ENCODE measurements at places on chromosomes 1 and 21.

- no peak for DNase-seq
Measured at GRCh38 chr1:25031601-25031965, 101.5 kb upstream of the RUNX3 start.

- DNase-seq: no peak
Measured at GRCh38 chr21:45291613-45292398, 4.1 kb upstream of the POFUT2 start.

DNA sequence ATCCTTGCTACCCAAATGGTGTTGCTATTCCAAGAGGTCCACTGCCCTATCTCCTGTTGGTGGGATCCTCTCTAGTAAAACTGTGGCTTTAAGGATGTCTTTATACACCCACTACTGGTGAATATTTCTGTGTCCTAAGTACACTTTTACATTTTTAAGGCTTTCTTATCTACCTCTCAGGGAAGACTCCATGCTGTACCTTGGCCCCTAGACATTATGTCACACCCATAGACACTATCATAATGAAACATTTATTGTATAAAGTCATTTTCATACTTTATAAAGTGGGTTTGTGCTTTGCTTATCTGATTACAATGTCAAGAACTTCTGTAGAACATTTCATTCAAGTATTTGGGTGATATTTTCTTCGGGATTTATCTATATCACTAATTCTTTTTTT lies 270.3 kb upstream of the SNX7 start:
- DNase-seq: no peak

DNA sequence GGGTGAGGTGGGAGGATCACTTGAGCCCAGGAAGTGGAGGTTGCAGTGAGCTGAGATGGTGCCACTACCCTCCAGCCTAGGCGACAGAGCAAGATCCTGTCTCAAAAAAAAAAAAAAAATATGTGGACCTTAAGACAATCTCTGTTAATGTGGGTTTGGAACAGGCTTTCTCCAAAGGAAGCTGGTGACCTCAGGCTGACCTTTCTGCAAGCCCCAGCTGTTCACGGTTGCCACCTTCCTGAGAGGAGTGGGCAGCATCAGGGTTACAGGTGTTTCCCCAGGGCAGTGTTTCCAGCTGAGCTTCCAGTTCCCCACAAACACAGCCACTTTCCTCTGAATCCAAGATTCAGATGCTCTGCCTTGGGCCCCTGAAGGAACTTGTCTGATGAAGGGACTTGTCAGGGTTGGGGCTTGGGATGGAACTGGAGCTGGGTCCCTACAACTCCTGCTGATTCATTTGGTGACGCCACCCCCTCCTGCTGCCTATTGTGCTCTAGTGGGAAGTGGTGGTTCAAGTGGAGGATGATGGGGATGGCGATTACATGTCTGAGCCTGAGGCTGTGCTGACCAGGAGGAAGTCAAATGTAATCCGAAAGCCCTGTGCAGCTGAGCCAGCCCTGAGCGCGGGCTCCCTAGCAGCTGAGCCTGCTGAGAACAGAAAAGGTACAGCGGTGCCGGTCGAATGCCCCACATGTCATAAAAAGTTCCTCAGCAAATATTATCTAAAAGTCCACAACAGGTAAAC lies 1.9 kb downstream of the ZBTB48 start:
- DNase-seq: no peak

- no peak for DNase-seq
Measured at GRCh38 chr1:21586222-21586621, 77.0 kb downstream of the ALPL start.

DNA sequence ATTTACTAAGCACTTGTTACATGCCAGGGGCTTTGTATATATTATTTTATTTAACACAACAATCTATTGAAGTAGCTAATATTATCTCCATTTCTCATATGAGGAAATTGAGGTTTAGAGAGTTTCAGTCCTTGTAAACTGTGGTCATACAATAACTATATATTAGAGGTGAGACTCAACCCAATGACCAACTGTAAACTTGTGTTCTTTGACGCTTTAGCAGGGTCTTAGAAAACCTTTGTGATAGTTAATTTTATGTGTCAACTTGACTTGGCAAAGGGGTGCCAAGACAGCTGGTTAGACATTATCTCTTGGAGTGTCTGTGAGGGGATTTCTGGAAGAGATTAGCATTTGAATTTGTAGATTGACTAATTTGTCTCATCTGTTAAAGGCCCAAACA lies 252.4 kb upstream of the B3GALT2 start:
- no peak for DNase-seq

- peak; percentile 12 for DNase-seq
Measured at GRCh38 chr1:233440951-233441401, 113.5 kb downstream of the MAP3K21 start.

DNA sequence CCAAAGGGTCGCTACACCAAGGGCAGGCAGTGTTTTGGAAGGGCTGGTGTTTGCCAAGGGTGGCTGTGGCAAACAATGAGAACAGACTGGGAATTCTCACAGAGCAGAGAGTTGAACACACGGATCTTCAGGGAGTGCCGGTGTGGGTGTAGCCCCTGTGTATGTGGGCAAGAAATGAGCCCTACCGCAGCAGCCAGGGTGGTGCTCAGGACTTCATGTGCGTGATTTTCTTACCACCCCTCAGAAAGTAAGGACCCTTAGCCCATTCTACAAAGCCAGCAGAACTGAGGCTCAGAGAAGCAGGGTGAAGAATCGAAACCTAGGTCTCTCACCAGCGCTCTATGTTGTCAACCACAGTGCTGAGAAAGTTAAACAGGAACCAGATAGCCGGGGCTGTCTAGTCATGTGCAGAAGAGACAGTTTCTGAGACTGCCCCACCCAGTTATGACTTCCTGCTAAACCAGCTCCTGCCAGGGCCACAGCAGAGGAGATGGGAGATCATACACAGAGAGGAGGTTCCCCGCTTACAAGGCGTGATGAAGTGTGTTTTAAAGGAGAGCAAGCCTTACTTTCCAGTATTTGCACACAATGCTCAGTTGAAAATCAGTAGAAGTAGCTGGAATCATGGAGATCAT lies 21.9 kb upstream of the MORC3 start:
- DNase-seq: no peak

GRCh38 chr1:70906800-70907199 lies 140.8 kb downstream of the PTGER3 start:
- DNase-seq: no peak

DNA sequence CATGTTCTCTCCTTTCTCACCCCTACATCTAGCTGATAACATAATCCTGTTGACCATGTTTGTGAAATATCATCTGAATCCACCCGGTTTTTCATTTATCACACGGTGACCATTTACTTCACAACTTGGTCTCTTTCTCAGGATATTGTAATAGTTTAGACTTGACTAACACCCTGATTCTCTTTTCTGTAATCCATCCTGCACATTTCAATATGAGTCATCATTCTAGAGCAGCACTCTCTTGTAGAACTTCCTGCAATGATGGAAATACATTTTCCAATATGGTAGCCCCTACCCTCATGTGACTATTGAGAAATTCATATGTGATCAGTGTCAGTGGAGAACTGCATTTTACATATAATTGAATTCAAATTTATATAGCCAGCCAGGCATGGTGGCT lies 2.3 kb upstream of the JAM2 start:
- no peak for DNase-seq

GRCh38 chr1:1196431-1197187 lies 9.8 kb downstream of the TNFRSF18 start:
- no peak for DNase-seq

GRCh38 chr1:230186003-230186863 lies 119.2 kb downstream of the GALNT2 start:
- DNase-seq: peak; percentile 70

DNA sequence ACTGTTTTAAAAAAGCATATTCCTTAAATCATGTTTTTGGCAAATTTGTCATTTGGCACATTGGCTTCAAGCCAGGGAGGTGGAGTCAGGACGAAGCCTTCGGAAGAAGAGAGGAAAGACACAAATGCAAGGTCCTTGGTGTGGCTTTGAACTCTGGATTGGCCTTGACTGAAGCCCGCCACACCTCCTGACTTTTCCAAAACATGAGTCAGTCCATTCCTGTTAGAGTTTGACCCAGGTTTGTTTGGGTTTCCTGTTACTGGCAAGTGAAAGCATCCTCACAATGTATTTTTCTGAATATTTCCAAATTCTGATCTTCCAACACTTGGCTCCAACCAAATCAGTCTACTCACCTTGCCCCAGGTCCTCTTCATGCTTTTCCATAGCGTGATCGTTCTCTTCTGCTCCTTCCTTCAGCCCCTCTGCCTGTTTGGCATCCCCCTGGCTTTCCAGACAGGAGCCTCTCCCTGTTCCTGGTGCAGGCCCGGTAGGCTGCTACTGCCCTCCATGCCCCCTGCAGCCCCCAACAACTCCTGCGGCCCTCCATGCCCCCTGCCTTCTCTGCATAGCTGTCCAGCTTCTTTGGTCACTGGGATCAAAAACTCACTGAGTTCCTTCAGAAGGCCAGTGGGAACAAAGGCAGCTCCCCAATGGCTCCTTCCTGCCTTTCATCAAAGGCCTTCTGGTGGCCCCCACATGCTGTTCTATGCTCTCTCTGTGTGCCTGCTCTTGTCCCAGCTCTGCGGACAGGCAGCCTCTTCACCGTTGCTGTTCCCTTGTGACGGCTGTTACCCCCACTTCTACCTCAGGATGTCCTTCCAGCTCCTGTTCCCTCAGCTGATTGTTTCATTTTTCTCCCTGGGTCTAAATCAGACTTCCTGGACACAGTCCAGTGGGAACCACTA lies 30.4 kb upstream of the SLC30A1 start:
- no peak for DNase-seq

DNA sequence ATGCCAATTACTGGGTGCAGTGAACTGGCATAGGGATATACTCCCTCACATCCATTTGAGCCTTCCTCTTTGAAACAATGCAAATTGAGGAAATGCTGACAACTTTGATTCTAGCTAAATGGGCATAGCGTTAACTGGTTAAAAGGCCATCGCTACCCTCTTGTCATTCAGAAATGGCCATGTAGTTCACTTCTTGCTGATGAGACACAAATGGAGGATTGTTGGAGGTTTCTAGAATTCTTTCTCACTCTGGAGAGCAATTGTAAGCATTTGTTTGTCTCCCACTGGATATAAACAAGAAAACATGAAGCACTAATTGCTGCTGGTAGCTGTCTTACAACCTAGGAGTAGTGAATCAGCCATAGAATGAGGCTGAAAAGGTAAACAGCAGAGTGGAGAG lies 14.4 kb downstream of the PRDX6 start:
- no peak for DNase-seq

DNA sequence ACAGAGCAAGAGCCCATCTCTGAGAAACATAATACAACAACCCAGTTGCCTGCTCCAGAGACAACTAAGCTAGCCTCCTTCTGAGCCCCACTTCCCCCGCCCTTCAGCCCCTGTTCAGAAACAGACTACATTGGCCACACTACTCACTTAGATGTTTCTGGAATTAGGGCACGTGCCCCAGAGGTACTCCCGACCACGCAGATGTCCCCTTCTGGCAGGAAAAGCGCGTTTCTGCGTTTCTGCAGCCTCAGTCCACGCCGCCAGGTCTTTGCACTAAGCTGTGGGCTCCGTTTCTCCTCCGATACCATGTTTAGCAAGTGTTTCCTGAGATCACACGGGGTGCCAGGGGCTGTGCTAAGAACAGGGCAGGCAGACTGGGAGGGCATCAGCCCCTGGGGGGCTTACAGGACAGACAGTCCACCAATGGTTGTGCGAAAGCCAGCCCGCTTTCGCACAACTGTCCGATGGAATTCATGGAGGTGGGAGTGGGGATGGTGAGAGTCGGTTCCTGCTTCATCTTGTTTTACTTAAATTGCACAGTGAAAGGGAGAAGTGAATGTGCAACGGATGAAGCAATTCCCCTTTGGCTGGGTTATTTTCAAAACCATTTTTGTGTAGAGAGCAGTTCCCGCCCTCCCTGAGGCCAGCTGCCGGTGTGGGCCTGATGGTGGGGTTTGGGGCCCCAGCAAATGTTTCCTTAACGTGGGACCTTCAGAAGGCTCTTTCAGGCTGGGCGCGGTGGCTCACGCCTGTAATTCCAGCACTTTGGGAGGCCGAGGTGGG lies 2.7 kb downstream of the PIK3CD start:
- DNase-seq: no peak

DNA sequence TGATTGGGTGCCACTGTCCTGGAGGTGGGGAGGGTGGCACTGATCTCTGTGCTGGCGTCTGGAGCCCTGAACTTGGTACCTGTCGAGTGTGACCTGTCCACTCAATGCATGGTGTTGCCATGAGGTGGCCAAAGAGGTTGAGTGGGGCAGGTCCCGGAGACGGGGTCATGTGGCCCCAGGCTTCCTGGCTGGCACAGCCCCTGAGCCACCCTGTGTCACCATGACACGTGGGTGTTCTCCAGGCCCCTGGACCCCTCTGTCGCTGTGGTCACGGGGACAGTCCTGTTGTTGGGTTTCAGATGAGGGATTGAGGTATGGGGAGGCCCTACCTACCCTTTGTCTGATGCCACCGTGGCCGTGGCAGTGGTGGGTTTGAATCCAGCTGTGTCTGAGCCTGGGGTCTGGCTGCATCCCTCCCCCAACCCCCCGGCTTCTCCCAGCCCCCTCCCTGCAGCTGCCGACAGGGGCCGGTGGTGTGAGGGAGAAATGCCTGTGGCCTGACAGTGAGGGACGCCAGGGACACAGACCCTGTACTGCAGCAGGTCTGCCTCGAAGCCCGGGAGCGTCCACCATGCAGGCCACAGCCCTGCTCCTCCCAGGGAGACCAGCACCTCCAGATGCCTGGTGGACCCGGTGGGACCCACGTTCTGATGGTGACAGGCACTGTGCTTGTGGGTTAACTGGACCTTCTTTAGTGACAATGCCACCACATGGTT lies 12.0 kb downstream of the TRPM2 start:
- no peak for DNase-seq

Data from smooth muscle cell of the brain vasculature (primary cell).